ENCODE measurements at places on chromosomes 3 and 15. TPM values are rescaled to one million over a fixed set of nuclear protein-coding genes. Genes with fewer than 3 reads are reported as not detected.

DNA sequence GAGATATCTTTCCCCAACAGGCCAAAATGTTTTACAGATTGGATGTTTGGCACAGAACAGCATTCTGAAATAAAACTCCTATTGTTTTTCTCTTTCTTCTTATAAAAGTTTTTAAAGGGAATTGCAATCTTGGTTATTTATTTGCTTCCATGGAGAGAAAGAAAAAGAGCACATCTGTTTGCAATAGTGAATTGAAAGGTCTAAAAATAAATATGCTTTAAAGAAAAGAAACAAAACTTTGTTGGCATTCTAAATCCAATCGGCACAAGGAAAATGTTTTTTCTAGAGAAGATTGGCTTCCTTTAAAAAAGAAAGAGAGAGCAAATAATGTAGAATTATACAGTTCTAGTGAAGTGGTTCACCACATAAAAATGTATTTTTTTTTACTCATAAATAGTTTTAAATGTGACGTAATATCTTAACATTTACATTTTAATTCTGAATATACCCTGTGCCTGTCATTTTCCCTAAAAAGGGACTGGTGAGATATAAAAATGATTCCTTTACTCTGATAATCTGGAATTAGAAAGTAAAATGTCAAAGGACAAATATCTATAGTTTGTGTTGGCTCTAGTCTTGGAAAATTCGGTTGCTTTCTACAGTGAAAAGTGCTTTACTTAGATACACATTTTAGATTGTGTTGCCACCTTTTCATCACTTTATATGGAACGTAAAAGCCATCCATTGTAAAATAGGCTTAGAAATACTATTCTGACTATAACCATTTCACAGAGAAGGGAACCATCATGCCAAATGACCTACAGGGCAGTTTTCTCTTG, 257.4 kb upstream of the CBLB start:
- no peak for DNase-seq
- H3K36me3 ChIP-seq = no peaks in the 10 kb centered on the region
- no peak overlapping the region for H3K4me3 ChIP-seq
- peaks cover 27% of the 10 kb centered on the region for H3K4me1 ChIP-seq
- H3K27ac ChIP-seq = no peak overlapping the region
- H3K27me3 ChIP-seq = no peaks in the 10 kb centered on the region

DNA sequence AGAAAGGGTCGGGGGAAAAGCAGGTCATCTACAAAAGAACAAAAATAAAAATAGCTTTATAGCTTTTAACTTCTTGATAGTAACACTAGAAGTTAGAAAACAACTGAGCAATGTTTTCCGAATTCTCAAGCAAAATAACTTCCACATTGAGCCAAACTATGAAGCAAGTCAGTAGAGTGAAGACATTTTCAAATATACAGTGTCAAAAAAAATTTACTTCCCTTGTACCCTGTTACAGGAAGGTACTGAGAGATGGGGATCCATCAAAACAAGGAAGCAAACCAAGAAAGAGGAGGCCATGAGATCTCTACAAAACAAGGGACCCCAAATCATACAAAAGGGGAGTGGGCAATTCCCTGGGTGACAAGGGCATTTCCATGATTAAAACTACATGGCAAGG, 26.6 kb upstream of the STIMATE start:
- H3K4me3 ChIP-seq = no peak overlapping the region
- peaks cover 51% of the 10 kb centered on the region for H3K36me3 ChIP-seq
- H3K27ac ChIP-seq = no peak overlapping the region
- DNase-seq = no peak
- no peaks in the 10 kb centered on the region for H3K4me1 ChIP-seq
- H3K27me3 ChIP-seq = no peaks in the 10 kb centered on the region

GRCh38 chr3:147760085-147760484, 350.9 kb downstream of the ZIC1 start:
- no peaks in the 10 kb centered on the region for H3K36me3 ChIP-seq
- H3K4me1 ChIP-seq = peaks cover 24% of the 10 kb centered on the region
- no peaks in the 10 kb centered on the region for H3K27me3 ChIP-seq
- H3K27ac ChIP-seq = no peak overlapping the region

Gene STAC
- 0.30 TPM for total RNA-seq

Gene GOLGA6L4
- 1.1 TPM for total RNA-seq

Gene SRPRB
- 26.0 TPM for total RNA-seq

Gene MYO5C
- 2.9 TPM for total RNA-seq

Data from left ventricle myocardium inferior (tissue), 1 donor.